IPS DF 19.7 (cell line): ENCODE measurements at places on chromosomes 5 and 9.

GRCh38 chr5:157748760-157749461 is 5.4 kb downstream of the LSM11 start:
- DNase-seq: no peak

DNA sequence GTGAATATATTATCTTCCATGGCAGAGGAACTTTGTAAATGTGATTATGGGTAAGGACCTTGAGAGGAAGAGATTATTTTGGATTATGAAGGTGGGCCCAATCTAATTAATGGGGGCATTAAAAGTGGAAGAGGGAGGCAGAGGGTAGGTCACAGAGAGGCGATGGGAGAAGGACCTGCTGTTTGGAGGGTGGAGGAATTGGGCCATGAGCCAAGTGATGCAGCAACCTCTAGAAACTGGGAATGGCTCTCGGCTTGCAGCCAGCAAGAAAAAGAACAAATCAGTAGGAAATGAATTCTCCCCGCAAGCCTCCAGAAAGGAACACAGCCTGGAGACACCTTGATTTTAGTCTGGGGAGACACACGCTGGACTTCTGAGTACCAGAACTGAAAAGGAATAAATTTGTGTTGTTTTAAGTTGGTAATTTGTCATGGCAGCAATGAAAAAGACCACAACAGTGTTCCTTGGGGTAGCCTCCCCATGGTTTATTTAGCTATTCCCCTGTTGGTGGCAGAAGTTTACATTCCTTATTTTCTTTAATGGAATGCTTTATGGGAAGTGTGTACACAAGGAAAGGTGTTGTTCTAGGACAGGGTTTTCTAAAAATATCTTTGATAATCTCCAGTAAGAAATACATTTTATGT is 103.6 kb downstream of the HSPA4 start:
- no peak for DNase-seq

- DNase-seq: no peak
These were observed 216.6 kb downstream of the SGCD start for GRCh38 chr5:156543348-156544145.

GRCh38 chr5:390623-391491 is 52.1 kb upstream of the EXOC3 start:
- no peak for DNase-seq

- DNase-seq: peak; percentile 52
These were observed 45.4 kb upstream of the MYOT start for GRCh38 chr5:137822158-137822764.

- DNase-seq: no peak
These were observed 95.7 kb downstream of the ACTBL2 start for GRCh38 chr5:57386958-57387357.

DNA sequence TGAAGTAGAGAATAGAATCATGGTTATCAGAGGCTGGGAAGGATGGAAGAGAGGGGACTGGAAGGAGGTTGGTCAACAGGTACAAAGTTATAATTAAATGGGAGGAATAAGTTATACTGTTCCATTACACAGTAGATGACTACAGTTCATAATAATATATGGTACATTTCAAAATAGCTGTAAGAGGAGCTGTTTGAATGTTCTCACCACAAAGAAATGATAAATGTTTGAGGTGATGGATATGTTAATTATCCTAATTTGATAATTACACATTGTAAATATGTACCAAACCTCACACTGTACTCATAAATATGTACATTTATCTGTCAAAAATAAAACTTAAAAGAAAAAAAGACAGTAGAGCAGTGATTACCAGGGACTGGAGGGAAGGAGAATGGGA is 12.9 kb upstream of the PLAC8L1 start:
- no peak for DNase-seq

- no peak for DNase-seq
These were observed 4.4 kb downstream of the TGFBI start for GRCh38 chr5:136033234-136033633.

GRCh38 chr5:37552770-37553719 is 173.9 kb downstream of the WDR70 start:
- no peak for DNase-seq

DNA sequence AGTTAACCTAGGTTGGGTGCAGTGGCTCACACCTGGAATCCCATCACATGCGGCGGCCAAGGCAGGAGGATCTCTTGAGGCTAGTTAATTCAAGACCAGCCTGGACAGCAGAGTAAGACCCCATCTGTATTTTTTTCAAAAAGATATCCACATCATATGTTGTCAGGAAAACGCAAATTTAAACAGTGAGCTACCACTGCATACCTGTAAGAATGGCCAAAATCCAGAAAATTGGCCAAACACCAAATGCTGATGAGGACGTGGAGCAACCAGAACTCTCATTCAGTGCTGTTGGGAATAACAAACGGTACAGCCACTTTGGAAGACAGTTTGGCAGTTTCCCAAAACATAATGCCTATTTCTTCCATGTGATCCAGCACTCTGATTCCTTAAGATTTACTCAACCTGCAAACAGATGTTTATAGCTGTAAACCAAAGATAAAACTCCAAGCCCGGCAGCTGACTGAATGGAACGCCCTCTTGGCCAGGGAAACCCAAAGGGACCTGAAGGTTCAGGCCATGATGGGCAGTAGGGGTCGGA is 12.4 kb downstream of the CEL start:
- no peak for DNase-seq

GRCh38 chr5:125112196-125112595 is 365.8 kb upstream of the ZNF608 start:
- no peak for DNase-seq

DNA sequence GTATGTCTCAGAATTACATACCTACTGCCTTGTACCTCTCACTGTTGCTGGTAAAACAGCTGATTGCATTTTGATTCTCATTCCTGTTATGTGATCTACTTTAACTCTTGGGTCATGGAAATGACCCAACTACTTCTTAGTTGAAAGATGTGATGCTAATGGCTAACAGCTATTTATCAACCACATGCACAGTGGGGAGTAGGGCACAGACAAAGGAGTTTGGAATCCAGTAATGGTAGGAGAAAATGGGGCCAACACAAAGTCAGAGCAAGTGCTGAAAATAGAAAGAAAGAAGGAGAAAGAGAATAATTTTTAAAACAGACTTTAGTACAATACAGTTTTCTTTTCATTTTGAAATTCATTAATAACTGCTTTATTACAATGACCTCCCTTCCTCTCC is 241.0 kb downstream of the PTPRD start:
- DNase-seq: no peak

DNA sequence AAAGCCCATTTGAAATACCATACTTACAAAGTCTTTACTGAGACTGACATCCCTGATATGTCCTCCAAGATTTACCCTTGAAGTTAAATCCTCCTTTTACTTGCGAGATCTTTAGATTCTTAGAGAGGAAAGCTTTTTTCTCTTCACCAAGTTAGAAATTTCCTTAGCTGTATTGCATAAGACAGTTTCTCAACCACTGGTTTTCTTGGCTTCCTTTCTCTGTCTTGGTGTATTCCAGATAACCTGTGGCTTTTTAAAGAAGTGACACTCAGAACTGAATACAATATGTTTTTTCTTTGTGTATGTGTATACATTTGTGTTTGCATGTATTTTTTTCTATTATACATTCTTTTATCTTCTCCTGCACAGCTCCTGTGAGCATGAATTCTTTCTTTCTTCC is 65.0 kb downstream of the SNCAIP start:
- DNase-seq: no peak

DNA sequence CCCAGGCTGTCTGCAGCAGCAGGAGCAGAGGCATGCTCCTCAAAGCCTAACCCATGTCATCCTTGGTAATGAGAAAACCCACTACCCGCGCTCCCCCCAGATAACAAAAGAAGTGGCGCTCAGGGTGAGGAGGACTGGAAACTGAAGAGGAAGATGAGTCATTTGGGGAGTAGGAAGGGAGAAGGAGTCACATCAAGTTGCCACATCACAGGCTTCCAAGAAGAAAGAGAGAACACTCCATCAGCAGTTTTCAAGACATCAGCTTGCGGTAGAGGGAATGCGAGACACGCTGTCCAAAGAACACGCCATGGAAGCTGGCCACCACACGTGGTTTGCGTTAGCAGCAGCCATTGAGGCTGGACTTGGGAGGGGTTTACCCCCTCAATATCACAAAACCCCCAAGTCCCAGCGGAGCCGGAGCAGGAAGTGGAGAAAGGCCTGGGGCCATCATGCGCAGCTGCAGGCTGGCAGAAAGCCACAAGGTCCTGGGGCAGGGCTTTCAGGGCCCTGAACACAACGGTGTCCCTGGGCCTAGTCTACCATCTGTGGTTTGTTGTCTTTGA is 41.5 kb downstream of the SH3PXD2B start:
- no peak for DNase-seq

- no peak for DNase-seq
These were observed 65.3 kb upstream of the PPP1R26 start for GRCh38 chr9:135414293-135414692.

DNA sequence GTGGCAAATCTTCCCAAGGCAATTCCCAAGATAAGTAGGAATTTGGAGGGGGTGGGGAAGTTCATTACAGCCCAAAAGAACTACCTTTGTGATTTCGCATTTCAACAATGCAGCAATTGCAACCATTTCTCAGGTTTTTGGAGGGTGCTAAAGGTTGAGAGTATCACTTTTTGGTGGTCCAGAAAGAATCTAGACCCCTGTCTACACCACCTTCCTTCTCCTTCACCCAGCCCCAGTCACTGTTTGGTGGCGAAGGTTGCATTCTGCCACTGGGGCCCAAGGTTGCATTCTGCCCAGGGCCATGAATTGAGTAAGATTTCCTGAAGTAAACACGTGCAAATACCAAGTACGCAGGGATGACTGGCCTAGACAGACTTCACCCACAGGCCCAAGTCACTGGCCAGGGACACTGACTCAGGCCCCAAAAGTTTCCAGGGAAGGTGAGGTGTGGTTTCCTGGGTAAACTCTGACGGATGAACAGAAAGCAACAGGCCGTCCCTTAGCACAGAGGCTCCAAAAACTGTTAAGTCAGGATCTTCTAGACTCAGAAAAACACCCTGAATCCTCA is 5.7 kb downstream of the PDE6A start:
- DNase-seq: no peak

DNA sequence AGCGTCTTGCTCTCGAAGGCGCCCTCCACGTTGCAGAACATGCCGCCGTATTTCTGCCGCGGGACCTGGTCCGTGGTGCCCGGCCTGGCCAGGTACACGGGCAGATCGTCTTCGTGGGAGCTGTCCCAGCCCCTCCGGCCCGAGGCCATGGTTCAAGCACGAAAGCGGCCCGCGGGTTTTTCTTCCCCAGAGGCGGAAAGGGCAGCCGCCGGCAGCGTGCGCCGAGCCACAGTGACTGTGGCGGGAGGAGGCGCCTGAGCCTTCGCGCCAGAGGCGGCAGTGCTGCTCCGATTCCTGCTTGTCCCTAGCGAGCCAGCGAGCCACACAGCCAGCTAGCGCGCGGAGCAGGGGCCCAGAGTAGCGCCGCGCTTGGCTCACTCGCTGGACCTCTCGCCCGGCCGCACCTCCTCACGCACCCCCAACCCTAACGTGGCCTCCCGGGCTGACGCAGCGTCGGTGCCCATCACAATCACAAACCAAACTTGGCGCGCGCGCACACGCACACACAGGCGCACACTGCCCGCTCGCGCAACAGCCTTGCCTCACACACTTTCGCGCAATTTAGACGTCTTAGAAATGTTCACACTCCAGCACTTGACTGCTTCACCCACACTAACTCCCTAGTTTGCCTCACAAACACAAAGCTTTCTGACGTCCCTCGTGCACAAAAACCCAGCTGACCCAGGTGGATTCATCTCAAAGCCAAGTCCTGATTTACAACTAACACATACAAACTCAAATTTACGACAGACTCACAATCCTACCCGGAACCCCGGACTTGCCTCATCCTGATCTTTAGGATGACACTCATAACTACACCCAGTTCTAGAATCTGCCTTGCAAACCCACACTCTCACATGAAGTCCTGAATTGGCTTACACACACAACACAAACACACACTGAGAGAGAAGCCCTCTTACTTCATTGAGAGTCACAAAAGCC is at the start of gene DPYSL3:
TSS of gene DPYSL3 (minus strand) at position 359 of the 942 bp plus-strand sequence. CDS start at position 149, 210 bp downstream.
- peak; percentile 48 for DNase-seq

DNA sequence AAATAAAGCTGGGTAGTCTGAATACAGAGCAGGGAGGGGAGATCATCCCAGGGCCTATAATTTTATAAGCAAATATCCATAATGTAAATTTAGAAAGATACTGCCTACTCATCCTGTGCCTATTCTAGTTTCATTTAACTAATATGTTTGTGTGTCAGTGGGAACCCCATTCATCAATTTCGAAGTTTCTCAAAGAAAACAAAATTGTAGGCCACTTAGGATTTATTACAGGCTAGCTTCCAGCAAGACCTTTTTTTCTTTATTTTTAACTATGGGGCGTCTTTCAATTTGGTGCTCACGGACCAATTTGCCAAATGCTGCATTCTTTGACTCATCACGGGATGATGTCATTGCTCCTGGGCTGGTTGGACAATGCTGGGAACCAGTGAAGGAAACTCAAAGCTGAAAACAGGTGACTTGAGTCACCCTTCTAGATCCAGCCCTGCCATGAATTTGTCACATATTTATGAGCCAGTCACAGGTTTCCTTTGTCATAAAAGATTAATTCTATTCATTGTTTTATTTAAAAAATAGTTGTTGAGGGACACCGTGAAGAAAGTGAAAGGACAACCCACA is 13.4 kb downstream of the PCSK5 start:
- DNase-seq: no peak

DNA sequence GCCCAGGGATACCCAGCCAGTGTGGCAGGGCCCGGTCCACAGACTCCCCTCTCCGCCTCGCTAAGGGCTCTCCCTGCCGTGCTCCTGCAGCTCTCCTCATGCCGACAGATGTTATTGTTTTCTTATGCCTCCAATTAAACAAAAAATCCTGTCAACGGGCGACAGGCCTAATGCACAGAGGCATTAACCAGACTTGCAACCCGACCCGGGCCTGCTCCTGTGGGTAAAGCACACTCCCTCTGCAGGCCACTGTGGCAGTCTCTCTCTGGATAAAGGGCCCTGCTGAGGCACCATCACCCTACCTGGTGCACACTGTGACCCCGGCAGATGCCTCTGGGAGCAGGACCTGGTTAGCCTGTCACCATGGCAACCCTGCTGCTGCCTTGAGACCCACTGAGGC is 27.5 kb upstream of the HAND1 start:
- no peak for DNase-seq

DNA sequence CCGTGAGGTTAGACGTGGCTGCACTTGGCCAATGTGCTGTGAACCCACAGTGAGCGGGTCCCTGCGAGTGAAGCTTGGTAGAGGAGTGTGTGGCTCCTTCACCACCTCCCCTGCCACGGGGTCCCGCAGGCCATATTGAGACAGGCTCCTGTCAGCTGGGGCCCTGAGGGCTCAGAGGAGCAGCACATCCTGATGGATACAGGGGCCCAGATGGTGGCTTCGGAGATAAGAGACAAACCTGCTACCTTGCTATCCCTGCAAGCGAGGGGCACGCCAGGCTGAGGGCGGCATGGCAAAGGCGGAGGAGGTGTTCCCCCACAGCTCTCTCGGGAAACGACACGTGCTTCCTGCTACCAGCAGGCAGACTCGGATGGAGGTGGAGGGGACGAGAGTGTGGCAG is 33.1 kb downstream of the SLC6A3 start:
- DNase-seq: no peak

DNA sequence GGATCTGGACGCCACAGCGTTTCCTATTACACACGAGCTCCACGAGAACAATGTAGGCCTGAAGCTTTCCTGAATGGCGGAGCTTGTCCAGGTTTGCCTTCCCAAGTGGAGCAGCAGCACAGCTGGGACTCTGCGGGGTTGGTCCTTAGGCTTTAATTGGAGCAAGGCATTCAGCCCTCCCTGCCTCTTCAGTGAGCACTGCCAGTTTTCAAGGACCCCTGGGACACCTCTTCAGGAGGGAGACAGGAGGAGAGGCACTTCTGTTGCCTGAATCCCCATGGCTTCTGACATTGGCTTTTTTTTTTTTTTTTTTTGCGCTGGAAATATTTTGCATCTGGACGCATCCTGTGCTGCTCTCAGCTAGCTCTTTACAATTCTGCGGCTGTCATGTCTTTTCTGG is 179.4 kb downstream of the SEMA6A start:
- DNase-seq: no peak
